ENCODE measurements at places on chromosomes 2 and 18. TPM values are rescaled to one million over a fixed set of nuclear protein-coding genes. Genes with fewer than 3 reads are reported as not detected.

The TRIM43 gene
- not detected for total RNA-seq

The TEX44 gene
- total RNA-seq = not detected

The TCF23 gene
- total RNA-seq = not detected

The QPCT gene
- total RNA-seq = 22.0 TPM

The VAMP8 gene
- total RNA-seq = 0.82 TPM

The BOLL gene
- total RNA-seq = not detected

The ANKRD30B gene
- total RNA-seq = 3.3 TPM

The ASTL gene
- not detected for total RNA-seq

The CFAP221 gene
- total RNA-seq = 7.3 TPM

The CNDP1 gene
- under 0.01 TPM for total RNA-seq

The INSIG2 gene
- 28.1 TPM for total RNA-seq

The FRZB gene
- total RNA-seq = 17.1 TPM

The OTOF gene
- total RNA-seq = 1.6 TPM

The SPATA3 gene
- not detected for total RNA-seq

The TUBA4B gene
- not detected for total RNA-seq

The ALPP gene
- total RNA-seq = not detected

Data from frontal cortex (tissue), 4 donors.